NCI-H187 treated with DMSO at 0.1 percent for 48 hours (cell line): ENCODE measurements at places on chromosomes 3 and 15.

DNA sequence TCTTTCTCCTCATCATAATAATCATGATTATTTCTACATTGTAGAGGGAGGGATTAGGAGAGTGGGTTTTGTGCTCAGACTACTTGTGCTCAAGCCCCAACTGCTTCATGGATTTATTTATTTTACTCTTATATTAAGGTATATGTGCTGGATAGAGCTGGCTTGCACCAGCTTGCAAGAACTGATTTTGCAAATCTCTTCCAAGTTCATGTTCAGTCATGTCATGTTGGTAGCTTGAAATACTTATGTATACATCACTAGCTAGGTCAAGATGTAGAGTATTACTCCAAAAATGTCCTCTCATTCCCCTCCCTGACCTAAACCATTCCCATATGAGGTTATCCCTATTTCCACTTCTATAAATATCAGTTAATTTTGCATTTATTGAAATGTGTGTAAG is 293.9 kb upstream of the RBMS3 start:
- no peak for DNase-seq

GRCh38 chr15:50016951-50017350 is 102.1 kb downstream of the ATP8B4 start:
- no peak for DNase-seq

GRCh38 chr3:41863024-41863423 is 98.9 kb downstream of the ULK4 start:
- no peak for DNase-seq

DNA sequence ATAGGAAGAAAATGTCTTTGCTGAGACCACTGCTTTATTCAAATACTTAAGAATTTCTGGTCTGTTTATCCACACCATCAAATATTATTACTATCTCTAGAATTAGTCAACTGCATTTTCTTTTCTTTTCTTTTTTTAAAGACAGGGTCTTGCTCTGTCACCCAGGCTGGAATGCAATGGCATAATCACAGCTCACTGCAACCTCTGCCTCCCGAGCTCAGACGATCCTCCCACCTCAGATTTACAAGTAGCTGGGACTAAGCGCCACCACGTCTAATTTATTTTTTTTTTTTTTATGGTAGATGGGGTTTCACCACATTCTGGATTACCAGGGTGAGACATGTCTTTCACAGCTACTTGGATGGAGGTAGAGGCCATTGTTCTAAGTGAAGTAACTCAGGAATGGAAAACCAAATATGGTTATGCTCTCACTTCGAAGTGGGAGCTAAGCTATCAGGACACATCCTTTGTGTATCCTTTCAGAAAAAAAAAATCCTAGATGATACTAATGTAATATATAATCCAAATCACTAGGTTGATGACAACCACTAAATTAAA is 52.8 kb downstream of the STAG1 start:
- DNase-seq, result no peak

DNA sequence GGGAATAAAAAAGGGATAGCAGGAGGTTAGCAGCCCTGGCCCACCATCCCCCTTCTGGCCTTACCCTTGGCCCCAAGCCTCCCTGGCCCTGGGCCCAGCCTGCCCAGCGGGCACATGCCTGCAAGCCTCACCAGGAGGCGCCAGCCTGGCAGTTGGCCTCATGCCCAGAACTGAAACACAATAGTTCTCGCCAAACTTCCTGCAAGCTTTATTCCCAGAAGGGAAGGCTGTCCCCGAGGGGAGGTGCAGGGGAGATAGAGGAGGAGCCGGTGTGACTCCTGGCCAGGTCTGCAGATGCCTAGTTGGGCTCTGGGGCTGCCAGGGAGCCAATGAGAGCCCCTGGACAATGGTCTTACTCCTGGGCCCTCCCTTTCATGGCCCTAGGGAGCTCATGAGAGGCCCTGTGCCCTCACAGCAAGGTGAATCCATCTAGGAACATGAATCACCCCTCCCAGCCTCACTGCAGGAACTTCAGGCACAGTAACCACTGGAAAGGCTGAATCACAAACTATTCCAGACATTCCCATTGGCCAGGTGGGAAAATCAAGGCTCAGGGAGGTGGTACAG is 4.0 kb downstream of the CCDC33 start:
- peak; percentile 70 for DNase-seq
